ENCODE measurements at places on chromosomes 1 and 21. TPM values are rescaled to one million over a fixed set of nuclear protein-coding genes. Genes with fewer than 3 reads are reported as not detected.

Gene STUM
- total RNA-seq, result not detected

Gene C1orf87
- total RNA-seq, result 0.94 TPM

Gene CEP350
- total RNA-seq, result 20.2 TPM

Gene KRTAP12-1
- total RNA-seq, result not detected

Gene TRIM67
- total RNA-seq, result not detected

Gene TSTD1
- 299 TPM for total RNA-seq

Gene RIIAD1
- total RNA-seq, result not detected

Gene RPTN
- not detected for total RNA-seq

Gene OR2L8
- not detected for total RNA-seq

Gene VASH2
- 0.04 TPM for total RNA-seq

Gene LEFTY2
- total RNA-seq, result not detected

Gene PLA2G2C
- total RNA-seq, result not detected

Gene DCAF6
- 36.2 TPM for total RNA-seq

Gene USH2A
- total RNA-seq, result not detected

Gene PDZK1IP1
- total RNA-seq, result 3.5 TPM

Gene OPTC
- not detected for total RNA-seq

Gene FBXO2
- total RNA-seq, result 61.7 TPM

Gene PTGS2
- 43.9 TPM for total RNA-seq

Gene ADGRL4
- total RNA-seq, result not detected

Gene C1orf141
- total RNA-seq, result not detected

Gene RRP1
- total RNA-seq, result 17.6 TPM

Gene C1orf146
- total RNA-seq, result not detected

Gene AJAP1
- total RNA-seq, result 10.9 TPM

Gene ANGPTL3
- not detected for total RNA-seq

Gene RXFP4
- not detected for total RNA-seq

Gene S100A16
- 1,743 TPM for total RNA-seq

Gene GJA4
- not detected for total RNA-seq

Gene GPR61
- total RNA-seq, result not detected

Gene OR14A16
- not detected for total RNA-seq

Gene SLAMF7
- 0.19 TPM for total RNA-seq

Gene DLGAP3
- not detected for total RNA-seq

Gene TUFT1
- total RNA-seq, result 16.4 TPM

Gene SLC16A4
- 1.2 TPM for total RNA-seq

Gene TRIM33
- 12.4 TPM for total RNA-seq

Gene DCDC2B
- total RNA-seq, result not detected

Gene KRTAP19-1
- not detected for total RNA-seq

Gene SELP
- not detected for total RNA-seq

Gene FAM151A
- not detected for total RNA-seq

Gene OR6N1
- not detected for total RNA-seq

Gene DRAXIN
- not detected for total RNA-seq

Gene B3GALNT2
- 33.7 TPM for total RNA-seq

Gene LCA5L
- total RNA-seq, result 0.19 TPM

Gene SLC44A3
- 1.5 TPM for total RNA-seq

Gene LDLRAD1
- not detected for total RNA-seq

Gene S100A13
- total RNA-seq, result 189 TPM

Gene FAM78B
- total RNA-seq, result not detected

Gene RAB7B
- total RNA-seq, result 28.8 TPM

Gene CA6
- not detected for total RNA-seq

Gene TMCO4
- 10.2 TPM for total RNA-seq

Gene GLIS1
- total RNA-seq, result 0.04 TPM

Gene AMY1A
- not detected for total RNA-seq

Data from hair follicular keratinocyte (primary cell).